Left renal cortex interstitium (tissue), 4 donors: ENCODE measurements at places on chromosomes 3 and 15. TPM values are rescaled to one million over a fixed set of nuclear protein-coding genes. Genes with fewer than 3 reads are reported as not detected.

DNA sequence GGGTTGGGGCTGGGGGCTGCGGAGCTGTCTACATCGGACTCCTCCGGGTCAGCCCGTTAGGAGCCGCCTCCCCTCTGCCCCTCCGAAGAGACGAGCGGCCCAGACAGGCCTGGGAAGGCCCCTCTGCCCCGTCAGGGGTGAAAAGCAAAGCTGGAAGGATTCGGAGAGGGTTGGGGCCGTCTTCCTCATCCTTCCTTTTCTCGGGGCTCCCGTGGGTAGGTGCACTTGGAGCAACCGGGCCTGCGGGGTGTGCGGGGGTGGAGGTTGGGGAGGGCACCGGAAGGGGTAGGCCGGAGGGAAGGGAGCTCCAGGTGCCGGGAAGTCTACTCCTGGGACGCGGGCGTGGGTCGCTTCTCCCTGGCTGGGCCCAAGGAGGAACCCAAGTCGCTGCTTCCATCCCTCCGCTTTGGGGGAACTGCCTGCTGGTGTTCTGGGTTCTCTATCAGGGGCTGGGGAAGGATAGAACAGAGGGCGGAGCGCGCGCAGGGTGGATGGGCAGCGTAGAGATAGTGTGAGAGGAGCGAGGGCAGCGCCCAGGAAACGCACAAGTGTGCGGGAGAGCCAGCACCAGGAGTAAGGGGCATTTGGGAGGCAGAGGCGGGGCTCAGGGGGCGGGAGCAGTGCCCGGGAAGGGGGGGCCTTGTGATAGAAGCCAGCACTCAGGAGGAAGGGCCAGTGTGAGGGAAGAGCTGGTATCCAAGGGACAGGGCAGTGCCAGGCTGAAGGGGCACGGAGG lies 590 bp downstream of the POLR2H start:
- no peak for DNase-seq

DNA sequence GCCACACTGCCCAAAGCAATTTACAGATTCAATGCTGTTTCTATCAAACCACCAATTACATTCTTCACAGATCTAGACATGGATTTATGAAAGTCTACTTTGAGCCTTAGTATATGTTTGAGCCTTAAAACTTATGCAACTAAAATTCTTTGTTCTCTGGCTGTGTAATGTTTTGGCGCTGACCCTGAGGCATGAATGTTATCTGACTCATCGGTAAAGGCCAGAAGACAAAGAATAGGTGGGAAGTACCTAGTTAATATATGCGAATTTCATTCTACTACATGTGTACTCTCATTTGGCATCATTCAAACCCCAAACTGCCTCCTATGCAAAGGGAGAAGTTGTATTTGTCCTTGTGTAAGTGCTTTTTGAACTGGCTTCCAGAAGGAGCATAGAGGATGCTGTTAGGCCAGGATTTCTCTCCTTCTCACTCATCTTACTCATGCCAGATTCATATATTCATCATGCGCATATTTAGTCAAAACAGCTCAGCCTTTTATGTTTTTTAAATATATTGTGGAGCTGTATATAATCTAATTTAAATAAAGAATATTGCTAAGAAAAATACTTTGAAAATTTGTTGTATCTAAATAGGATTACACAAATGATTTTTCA lies 204.2 kb downstream of the NFKBIZ start:
- no peak for DNase-seq

DNA sequence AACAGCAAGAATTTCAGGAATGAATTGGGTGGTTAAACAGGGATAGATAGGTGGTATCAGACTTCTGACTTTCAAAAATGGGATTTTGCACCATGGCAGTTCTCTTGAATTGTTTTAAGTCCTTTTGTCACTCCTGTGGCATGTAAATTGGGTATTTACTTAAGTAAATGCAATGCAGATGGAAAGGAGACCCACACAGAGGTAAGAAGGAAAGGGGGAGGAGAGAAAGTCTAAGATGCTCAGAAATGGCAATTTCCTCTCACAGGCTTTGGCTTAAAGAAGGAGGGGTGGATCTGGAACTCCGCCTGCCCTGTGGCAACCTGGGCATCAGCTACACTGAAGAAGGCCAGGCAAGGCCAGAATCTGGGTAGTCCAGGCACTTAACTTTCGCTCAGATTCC lies 197.1 kb upstream of the UBE2E1 start:
- no peak for DNase-seq

DNA sequence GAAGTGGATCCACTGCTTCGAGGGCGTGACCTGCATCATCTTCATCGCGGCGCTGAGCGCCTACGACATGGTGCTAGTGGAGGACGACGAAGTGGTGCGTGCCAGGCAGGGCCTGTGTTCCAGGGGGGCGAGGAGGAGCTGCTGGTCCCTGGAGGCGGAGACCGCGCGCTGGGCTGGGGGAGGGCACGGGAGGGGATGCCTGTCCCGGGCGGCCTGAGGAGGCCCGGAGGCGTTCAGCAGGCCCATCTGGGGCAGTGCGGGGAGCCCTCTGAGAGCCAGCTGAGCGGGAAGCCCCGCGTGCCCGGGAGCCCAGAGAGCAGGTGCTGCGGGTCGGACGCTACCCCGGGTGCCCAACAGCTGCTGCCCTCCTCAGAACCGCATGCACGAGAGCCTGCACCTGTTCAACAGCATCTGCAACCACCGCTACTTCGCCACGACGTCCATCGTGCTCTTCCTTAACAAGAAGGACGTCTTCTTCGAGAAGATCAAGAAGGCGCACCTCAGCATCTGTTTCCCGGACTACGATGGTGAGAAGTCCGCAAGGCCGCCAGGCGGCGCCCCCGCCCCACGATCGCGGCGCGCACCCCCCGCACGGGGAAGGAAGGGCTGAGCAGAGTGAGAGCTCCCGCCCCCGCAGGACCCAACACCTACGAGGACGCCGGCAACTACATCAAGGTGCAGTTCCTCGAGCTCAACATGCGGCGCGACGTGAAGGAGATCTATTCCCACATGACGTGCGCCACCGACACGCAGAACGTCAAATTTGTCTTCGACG lies 2.9 kb downstream of the GNAT1 start:
- DNase-seq = no peak

DNA sequence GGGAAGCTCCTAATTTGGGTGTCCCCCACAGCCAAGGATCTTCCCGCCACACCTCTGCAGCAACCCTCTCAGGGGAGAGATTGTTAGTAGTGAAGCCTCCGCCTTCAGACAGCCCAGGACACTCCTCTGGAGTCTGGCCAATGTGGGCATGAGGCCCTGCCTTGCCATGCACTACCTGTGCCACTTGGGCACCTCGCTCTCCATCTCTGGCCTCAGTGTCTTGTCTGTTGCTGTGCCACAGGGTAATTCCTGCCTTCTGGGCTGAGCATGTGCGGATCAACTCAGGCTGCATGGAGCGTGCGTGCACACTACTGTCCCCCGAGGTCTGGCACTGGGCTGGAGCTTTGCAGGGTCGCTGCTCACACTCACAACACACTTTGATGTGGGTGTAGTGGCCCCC lies 7.9 kb upstream of the MESP1 start:
- no peak for DNase-seq

Gene TRIM69
- polyA plus RNA-seq = 27.8 TPM

- DNase-seq = no peak
These were observed 33.8 kb upstream of the GYG1 start for GRCh38 chr3:148957586-148957985.

Gene FOXB1
- not detected for polyA plus RNA-seq

- no peak for DNase-seq
These were observed 5.2 kb upstream of the PFN2 start for GRCh38 chr3:149975919-149976318.

Gene LRRIQ4
- polyA plus RNA-seq = 0.17 TPM

DNA sequence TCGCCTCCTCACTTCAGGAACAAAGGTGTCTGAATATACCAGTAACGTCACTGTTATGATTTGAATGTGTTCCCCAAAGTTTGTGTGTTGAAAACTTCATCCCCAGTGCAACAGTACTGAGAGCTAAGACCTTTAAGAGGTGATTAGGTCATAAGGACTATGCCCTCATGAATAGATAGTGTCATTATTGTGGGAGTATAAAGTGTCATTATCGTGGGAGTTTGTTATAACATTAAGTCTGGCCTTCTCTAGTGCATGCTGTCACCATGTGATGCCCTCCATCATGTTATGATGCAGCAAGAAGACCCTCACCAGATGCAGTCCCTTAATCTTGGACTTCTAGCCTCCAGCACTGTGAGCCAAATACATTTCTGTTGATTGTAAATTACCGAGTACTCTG lies 53.7 kb upstream of the TLE3 start:
- no peak for DNase-seq

DNA sequence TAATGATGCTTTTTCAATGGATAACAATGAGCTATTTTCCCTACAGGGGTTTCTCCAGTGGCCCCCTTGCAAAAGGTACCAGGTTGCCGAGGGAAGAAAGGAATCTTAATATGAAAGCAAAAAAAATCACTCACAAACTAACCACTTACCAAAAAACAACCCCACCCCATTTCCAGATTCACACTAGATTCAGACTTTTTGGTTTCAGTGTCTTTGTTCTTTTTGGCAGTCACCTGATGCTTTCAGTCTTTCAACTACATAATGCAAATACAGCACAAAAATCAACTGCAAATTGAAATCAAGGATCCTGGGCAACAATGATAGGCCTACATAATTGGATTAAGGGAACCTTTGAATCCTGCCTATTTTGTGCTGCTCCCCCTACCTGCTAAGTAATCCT lies 71.1 kb upstream of the RAP2B start:
- no peak for DNase-seq

DNA sequence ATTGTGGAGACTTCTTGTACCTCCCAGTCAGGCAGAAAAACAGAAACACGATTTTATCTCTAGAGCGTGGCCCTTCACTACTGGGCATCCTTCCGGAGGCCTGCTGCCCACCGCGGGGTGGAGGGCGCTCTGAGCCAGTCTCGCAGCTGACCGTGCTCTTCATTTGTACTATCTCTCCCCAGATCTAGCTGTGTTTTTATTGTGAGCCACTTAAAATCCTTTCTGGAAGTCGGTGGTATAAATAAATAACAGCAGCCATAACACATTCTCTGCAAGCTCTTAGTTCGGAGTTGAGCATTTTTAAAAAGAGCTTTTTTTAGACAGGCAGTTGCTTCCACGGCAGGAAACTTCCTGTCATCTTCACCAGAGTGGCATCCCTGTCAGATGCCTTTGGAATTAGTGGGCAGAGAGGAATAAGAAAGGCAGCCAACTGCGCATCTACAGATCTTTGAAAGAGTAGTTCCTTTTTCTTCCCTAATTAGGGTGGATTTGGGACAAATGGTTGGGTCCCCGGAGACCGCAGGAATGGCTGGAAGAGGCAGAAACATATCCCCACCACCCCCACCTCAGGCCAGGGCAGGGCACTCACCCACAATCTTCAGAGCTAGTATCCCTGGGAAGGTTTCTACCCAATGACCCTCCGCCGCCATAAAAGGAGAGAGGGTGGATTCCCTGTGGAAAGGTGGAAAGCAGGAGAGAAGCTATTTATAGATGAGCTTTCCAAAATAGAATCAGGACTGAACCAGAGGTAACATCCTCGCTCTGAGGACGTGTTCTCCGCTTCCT lies 91.1 kb downstream of the TOP2B start:
- DNase-seq = no peak

Gene ST8SIA2
- 4.1 TPM for polyA plus RNA-seq

DNA sequence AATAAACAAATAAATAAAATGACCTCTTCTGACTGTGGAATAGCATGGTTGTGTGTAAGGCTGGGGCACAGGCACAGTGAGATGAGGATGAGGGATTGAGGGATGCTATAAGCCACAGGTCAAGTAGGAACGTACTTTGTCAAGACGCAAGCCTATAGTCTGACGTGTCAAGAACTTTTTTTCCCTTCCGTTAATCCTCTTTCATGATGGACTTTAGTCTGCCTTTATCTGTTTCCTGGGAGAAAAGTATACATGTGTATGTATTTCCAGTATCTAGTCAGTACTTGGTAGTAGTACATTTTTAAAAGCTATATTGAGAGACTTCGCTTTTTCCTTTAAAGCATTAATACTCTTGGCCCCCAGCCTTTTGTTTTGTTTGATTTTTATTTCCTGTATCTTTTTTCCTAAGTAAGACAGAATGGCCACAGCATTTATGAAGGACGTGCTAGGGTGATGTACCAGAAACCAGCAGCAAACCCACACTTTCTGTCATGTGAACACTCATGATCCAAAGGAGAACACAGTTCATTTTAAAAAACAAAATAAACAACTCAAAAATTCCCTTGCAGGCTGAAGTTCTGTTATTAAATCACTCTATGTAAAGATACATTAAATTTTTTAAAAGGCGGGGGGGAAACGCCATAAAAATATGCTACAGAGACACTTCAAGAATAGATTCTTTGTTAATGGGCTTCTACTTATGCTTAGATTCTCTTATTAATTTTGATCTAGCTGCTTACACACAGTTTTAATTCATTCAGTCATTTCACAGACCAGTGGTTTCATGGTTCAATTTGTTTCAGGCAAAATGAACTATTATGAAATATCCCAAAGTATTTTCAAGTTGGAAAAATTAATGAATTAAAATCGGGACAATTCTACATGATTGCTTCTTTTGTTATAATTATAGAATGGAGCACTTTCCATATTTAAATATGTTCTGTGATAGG lies 114.7 kb downstream of the SNRK start:
- no peak for DNase-seq

Gene TTLL13
- polyA plus RNA-seq = 0.57 TPM

GRCh38 chr3:14485981-14486380 lies 54.2 kb downstream of the GRIP2 start:
- DNase-seq = no peak

- DNase-seq = no peak
These were observed 10.9 kb upstream of the CHAC1 start for GRCh38 chr15:40942337-40942854.

DNA sequence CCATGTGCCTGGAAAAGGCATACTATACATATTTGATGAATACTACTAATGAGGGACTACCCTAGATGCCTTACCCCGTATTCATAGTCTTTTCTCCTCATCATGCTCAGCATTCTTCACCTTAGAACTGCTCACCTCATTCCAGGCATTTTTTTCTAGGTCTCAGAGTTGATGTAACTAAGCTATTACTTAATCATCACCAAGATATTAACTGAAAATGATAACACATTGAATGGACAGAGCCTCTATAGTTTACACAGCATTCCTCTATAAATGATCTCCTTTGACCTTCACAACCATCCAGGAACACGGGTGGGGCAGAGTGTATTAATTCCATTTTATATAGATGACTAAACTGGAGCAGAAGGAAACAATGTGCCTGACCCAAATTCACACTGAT lies 174.1 kb upstream of the DPH6 start:
- DNase-seq = no peak

DNA sequence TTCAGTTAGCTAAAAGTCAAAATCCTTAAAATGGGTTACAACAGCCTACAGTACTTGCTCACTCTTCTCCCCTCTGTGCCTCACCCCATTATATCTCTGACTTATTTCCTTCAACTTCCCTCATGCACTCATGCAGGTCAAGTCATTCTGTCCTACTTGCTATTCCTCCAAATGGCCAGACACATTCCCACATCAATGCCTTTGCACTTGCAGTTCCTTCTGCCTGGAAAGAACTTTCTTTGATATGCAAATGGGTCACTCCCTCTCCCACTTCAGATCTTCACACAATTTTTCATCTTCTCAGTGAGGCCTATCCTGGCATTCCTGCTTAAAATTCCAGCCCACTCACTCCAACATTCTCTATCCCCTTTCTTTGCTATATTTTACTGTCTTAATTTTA lies 547.2 kb upstream of the TGFBR2 start:
- DNase-seq = no peak

- DNase-seq = no peak
These were observed 39.2 kb downstream of the REC114 start for GRCh38 chr15:73482166-73482565.
